Kidney (tissue), 22 donors: ENCODE measurements at places on chromosomes 12 and 14. TPM values are rescaled to one million over a fixed set of nuclear protein-coding genes. Genes with fewer than 3 reads are reported as not detected.

DNA sequence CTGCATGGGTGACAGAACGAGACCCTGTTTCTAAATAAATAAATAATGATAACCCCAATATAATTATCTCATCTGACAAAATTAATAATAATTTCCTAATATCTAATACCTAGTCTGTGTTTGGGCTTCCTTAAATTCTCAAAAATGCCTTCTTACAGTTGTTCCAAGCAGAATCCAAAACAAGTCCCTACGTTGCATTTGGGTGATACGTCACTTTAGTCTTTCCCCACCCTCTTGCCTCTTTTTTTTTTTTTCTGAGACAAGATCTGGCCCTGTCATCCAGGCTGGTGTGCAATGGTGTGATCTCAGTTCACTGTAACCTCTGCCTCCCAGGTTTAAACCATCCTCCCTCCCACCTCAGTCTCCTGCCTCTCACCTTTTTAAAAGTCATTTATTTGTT, 26.7 kb downstream of the VEZT start:
- no peak for DNase-seq

- DNase-seq, result no peak
Observed at GRCh38 chr12:107109726-107110719, 16.7 kb upstream of the CRY1 start.

Gene KRT83
- polyA plus RNA-seq, result not detected

DNA sequence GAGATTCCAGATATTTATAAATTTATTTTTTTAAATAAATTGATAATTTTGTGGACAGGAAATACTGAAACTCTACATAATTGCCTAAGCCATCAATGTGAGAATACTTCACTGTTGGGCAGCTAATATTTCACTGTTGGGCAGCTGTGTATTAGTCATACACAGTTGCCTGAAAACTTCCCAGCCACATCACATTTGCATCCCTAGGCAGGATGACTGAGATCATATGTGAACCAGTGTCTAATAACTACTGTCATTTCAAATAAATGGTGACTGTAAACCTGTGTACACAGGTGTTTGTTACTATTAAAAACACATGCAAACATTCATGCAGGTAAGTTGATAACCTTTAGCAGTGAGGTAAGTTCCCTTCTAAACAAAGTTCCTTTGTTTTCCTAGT, 43.9 kb downstream of the TMTC3 start:
- no peak for DNase-seq
